ENCODE measurements at places on chromosomes 5 and 9.

DNA sequence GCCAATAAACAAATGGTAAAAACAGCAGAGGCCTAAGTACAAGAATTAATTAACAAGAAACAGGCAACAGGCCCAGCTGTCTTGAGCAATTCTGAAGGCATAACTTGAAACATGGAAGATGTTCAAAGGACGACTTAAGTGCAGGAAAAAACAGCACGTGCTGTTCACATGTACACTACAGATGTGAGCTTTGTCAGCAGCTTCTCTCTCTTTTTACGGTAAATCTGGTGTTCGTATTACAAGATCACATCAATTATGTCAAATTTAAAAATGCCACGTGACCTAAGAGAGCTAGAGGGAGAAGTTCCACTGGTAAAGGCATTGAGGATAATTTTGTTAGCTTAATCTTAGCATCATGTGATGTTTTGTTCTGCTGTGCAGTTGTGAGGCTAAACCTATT lies 281.1 kb downstream of the PSAT1 start:
- DNase-seq = no peak

DNA sequence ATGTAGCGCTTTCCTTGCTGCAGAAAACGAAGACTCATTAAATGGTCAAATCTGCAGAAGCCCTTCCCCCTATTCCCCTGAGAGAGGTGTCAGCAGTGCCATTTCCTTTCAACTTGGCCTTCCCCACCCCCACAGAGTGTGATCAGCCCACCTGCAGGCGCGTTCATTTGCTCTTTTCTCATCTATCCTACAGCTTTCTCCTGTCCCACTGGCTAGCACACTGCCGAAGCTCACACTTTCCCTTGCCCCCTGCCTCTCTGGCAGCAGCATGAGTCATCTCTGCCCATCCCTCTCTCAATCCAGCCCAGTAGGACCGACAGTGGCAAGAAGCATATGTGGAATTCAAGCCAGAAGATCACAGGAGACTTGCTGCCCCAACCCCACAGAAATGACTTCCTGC lies 213.8 kb downstream of the FAM114A2 start:
- DNase-seq = no peak

- DNase-seq = no peak
Observed at GRCh38 chr9:84061613-84062193, 81.1 kb downstream of the RMI1 start.

DNA sequence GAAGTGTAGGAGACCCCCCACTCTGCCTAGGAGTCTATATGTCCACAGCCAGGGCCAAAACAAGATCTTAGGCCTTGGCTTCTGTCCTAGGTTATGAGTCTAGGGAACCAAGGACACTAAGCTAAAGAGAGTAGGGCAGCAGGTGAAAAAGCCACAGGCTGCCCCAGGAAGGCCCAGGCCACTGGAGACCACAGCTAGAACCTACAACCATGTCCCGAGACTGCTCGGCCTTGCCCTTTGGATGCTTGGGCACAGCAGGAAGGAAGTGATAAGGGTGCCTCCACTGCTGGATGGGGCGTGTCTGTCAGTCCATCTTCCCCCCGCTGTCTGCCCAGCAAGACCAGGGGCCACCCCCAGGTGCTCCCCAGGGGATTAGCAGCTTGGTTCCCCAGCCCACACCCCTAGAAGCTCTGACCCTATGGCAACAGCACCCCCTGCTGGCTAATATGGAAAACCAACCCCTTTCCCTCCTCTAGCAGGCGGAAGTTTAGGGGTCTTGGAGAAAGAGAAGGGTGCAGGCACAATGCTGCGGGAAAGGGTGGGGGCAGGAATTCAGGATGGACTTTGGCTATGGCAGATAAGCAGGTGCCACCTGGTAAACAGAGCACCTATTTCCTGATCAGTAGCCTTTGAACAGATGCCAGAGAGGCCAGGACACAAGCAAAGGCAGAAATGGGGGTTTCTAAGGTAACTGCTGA lies 10.5 kb upstream of the IRF1 start:
- DNase-seq = peak; percentile 51

DNA sequence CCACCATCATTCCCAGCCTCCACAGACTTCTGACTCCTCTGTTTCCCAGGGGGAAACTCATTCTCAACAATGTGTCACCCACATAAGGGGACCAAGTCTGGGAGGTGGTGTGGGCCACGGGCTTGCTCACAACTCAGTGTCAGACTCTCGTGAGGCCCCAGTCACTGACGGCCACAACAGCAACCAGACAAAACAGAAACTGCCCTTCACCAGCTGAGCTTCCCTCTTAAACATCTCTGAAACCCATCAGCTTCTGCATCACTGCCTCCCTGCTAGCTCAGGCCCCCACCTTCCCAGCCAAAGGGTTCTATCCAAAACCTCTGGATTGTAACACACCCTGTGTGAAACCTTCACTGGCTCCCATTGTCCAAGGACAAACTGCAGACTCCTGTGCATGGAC lies 273.4 kb downstream of the CDK5RAP2 start:
- DNase-seq = no peak

DNA sequence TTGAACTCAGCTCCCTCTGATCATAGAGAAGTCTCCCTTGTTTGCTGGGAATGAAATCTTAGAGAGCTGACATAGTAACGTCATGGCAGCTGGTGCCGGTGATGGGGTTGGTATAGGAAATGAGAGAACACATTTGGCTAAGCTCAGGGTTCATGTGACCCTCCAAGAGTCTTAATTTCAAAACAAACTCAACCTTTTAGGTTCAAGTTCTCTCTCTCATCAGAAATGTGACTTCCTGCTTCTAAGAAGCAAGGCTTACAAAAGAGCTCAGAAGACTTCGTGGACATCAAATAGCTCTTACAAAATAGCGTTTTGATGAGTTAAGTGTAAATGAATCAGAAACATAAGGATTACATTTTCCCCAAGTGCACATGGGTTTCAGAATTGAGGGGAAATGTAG lies 97.3 kb downstream of the PAPPA start:
- no peak for DNase-seq

DNA sequence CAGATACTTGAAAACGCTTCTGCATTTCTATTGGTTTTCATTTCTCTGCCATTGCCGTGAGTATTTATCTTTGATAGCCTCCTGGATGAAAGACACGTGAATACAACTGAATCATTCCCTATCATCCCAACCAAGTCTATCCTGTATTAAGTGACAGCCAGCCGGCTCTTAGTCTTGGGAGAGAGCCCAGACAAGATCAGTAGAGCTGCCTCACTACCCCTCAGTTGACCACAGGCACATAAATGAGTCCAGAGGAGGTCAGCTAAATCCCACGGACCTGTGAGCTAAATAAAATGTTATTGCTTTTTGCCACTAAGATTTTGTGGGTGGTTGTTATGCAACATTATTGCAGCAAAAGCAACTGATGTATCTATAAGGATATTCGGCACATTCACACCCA lies 639.0 kb upstream of the ACO1 start:
- no peak for DNase-seq

DNA sequence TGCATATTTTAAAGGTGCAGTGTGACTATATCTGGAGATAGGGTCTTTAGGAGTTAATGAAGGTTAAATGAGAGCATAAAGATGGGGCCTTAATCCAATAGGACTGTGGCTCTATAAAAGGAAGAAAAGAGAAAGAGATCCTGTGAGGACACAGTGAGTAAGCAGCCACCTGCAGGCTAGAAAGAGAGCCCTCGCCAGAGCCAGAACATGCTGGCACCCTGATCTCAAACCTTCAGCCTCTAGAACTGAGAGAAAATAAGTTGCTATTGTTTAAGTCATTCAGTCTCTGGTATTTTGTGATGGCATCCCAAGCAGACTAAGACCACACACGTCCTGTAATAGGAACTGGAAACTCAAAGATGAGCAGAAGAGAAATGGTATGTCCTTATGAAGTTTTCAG lies 41.0 kb downstream of the RNF180 start:
- no peak for DNase-seq

GRCh38 chr5:84058561-84058960 lies 326.1 kb downstream of the EDIL3 start:
- no peak for DNase-seq

- no peak for DNase-seq
Observed at GRCh38 chr5:15794052-15794985, 294.3 kb downstream of the FBXL7 start.

DNA sequence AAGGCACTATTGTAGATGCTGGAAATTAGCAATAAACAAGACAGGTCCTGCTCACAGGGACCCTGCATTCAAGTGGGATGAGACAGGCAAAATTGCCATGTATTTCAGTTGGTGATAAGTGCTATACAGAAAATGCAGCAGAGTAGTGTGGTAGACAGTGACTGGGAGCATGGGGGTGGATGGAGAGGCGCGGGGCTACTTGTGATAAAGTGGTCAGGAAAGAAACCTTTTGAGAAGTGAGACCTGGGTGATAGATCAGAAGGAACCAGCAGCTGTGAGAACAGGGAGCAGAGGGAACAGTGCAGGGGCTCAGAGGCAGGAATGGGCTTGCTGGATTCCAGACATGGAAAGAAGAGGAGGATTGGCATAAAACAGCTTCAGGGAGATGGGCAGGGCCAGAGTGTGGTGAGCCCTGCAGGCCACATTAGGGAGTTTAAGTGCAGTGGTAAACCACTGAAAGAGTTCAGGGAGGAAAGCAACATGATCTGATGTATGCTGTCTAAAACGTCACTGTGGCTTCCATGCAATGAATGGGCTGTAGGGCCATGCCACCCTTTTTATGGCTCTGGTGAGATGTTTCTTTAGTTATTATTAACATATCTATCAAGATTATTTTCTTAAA lies 7.3 kb downstream of the CRHBP start:
- DNase-seq = no peak

DNA sequence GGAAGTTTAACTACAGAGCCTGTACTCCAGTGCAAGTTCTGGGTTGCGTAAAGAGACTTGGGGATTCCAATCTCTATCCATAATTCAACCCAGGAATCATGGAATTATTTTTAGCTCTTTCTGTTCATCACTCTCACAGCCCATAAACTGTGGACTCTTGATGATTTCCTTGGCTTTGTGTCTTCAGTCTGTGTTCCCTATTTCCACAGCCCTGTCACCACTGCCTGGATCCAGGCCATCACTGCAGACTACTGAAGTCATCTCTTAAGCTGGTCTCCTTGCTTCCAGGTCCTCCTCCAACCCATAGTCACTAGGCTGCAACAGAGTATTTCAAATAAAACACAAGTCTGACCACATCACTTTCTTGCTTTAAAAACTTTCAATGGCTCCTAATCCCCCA lies 211.7 kb downstream of the PLK2 start:
- DNase-seq = no peak

DNA sequence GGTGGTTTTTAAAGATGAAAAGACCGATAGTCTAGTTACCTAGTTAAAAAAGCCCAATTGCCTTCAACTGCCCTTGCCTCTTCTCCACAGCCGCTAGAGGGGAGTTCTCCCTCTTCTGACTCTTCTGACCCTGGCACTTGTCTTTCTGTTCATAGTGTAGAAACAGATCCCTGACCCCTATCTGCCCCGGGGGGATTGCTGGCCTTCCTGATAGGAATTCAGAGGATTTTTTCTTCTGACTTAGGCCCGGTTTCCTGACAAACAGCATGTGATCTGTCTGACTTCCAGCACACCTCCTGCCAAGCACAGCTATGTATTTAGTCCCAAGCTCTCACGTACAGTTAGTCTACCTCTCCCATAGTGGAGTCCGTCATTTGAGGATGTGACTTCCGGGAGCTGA lies 5.0 kb upstream of the TMEM268 start:
- no peak for DNase-seq

DNA sequence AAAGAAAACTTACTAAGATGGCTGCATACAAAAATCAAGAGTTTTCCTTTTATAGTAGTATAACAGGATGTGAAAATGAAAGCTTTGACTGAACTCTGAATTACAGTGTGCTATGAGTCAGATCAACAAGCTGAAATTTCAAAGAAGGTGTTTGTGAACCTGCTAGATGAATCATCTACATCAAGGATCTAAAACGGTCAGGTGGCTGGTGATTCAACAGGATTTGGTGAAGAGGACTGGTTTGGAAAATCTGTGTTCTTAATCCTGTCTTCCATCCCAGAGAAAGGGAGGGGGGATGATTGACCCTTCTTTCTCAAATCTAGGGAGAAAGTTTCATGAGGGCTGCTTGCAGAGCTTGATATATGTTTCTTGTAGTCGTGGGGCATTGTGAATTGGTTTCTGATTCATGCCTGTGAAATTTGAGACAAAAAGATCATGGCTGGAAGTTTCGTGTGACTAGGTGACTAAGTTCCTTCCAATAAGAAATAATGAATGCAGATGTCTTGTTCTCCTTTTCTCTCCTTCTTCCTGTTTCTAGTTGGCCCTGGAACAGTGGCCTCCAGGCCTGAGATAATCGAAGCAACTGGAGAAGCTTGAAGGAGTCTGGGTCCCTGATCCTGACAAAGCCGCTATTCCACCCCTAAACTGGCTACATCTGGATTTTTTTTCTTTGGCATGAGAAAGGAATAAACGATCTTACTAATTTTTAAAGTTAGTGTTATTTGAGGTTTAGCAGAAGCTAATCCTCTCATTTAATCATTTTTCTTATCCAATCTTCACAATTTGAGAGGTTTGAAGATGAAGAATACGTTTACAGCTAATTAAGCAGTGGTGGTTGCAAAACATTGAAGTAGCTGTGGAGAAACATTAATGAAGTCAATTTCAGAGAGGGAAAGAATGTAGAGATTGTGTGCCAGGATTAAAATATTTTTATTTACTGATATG lies 67.2 kb downstream of the MRPS30 start:
- no peak for DNase-seq

DNA sequence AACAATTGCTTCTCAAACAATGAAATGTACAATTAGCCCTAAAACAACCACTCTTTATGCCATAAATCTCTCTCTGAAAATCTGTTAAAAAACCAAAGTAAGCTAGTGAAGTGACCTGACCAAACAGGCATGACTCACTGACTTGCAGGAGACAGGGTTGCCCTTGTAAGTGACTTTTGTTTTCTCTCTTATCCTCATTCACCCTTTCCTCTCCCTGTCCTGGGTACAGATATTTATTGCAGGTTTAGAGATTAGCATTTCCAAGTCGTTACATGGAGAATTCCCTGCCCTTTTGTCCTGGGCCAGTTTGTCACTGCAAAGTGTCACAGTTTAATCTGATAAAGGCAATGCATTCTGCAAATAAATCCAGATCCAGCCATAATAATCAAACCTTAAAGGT lies 484.2 kb downstream of the IRX1 start:
- DNase-seq = no peak

- no peak for DNase-seq
Observed at GRCh38 chr5:352639-353611, 31.4 kb downstream of the AHRR start.

DNA sequence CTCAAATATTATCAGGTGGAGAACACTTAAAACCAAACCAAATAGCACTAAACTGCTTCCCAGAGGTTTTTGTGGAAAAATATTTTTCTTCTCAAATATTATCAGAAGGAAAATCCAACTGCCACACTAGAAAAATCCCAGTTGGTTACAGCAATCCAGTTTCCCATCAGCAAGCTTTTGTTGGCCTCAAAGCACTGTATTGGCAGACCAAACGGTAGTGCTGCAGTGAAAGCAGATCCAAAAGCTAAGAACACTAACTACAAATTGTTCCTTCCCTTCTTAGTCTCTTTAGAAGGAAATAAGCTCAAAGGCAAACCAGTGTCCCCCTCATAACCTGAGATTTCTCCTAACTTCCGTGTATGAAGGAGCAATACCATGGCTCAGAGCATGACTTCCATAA lies 105.3 kb downstream of the TRIM36 start:
- DNase-seq = no peak

DNA sequence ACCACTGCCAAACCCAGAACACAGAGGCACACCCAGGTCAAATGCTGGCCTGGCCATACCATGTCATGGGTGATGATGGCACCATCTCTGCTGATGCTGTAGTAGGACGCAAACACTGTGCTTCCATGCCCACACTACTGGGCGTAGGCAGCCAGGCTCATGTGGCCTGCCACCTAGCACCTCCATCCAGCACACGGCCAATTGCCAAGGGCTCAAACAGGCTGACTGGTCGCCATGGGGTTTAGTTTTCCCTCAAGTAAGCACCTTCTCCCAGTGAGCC lies 39.4 kb downstream of the BICD2 start:
- DNase-seq = no peak
